HCEC 1CT (cell line): ENCODE measurements at places on chromosomes 6 and 20.

DNA sequence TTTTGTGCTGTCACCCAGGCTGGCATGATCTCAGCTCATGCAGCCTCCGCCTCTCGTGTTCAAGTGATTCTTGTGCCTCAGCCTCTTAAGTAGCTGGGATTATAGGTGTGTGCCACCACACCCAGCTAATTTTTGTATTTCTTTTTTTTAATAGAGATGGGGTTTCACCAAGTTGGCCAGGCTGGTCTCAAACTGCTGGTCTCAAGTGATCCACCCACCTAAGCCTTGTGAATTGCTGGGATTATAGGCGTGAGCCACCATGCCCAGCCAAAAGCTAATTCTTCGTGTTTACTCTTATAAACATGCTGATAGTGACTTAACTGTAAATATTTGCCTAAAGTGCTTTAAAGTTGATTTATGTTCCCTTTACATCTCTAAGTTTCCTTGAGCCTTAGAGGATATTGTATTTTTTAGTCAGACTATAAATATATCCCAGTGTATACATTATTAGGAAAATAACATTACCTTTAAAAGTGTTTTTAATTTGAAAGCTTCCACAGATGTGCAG lies 91.7 kb downstream of the COL21A1 start:
- no peak for DNase-seq

DNA sequence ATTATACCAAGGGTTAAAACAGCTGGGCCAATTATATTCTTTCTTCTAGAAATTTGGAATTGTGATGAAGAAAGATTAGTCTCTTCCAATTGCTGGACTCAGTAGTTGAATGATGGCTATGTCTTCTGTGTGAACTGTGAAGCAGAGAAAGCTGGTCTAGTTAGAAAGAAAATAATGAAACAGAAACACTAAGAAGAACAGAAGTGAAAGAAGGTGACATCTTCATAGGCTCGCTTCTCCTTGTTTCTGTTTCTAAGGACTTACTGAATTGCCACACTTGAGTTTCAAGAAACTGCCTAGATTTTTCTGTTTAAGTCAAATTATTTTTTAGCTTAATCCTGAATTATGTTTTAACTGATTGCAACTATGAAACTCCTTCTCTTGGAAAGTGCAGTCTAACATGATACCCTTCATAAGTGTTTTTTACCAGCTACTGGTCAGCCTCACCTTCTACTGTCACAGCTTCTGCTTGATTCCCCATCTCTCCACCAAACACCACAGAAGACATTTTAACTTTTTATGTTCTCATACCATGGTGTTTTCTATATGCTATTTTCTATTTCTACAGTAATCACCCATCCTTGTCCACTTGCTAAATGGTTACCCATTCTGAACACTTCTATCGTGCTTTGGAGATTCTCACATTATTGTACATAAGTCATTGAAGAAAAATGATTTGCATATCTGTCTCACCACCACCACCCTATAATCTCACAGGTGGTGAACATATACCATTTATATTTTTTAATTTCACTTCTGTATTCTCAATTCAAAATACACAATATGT lies 268.8 kb downstream of the GRIK2 start:
- no peak for DNase-seq

GRCh38 chr6:148974351-148974750 lies 227.5 kb downstream of the UST start:
- DNase-seq, result no peak

DNA sequence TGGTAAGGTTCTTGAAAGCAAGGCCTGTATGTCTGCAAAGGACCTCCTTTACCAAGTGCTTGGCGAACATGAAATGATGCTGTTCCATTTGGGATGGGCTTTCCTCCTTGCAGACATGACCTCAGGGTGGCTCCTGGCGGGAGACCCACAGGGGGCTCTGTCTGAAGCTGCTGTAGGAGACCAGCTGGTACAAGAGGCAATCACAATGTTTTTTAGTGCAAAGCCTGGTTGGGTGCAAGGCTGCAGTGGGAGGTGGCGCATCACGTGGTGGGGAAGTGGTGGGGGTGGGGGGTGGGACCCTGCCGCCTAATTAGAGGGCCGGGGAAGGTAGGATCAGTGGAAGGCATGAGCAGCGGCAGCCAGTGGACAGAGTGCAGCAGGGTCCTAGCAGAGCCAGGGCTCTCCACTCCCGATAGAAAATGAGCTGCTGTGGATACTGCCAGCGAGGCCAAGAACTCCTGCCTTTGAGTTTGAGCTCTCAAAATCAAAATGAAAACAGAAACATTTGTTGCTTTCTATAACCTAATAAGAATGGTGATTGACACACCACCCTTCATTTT lies 9.1 kb upstream of the ARMC2 start:
- DNase-seq, result no peak

DNA sequence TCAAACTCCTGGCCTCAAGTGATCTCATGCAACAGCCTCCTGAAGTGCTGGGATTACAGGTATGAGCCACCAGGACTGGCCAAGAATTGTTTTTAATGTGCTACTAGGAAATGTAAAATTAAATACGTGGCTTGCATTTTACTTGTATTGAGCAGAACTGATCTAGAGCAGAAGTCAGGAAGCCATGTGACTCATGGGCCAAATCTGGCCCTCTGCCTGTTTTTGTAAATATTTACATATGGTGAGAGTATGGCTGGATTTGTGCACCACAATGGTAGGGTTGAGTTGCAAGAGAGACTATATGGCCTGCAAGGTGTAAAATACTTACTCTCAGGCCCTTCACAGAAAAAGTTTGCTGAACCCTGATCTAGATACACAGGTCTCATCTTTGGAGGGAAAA lies 75.8 kb downstream of the LAMP5 start:
- peak; percentile 70 for DNase-seq

DNA sequence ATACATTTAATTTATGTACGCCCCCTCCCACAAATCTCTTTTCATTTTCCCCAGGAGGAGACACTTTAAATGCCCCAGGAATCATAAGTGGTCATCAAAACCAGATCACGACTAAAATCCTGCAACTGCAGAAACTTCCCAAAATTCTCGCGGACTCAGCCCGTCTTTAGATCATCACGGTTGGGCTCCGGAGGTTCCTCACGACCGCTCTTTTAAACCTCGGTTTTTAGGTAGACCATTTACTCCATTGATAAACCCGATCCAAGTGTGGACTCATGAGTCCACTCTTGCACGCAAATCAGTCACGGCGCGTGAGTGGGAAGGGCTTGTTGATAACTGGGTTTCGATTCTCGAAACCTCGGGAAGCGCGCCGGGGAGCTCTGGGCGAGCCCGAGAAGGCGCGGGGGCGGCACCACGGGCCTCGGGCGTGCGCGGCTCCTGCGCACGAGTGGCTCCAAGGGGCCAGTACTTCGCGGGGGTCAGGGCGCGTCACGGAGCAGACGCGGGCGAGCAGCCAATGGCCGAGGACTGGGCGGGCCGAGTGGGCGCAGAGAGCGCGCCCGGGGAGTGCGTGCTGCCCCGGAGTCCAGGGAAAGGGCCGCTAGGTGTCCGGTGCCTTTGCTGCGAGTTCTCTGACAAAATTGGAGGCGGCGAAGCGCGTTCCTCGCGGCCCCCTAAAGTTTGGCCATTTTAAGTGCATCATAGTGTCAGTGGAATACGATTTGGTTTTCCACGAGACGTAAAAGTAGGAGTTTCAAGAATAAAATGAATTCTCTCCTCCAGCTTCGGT lies 635 bp upstream of the TENT5A start:
- DNase-seq, result peak; percentile 93

- no peak for DNase-seq
These were observed 31.8 kb downstream of the KCNG1 start for GRCh38 chr20:50991076-50991475.

DNA sequence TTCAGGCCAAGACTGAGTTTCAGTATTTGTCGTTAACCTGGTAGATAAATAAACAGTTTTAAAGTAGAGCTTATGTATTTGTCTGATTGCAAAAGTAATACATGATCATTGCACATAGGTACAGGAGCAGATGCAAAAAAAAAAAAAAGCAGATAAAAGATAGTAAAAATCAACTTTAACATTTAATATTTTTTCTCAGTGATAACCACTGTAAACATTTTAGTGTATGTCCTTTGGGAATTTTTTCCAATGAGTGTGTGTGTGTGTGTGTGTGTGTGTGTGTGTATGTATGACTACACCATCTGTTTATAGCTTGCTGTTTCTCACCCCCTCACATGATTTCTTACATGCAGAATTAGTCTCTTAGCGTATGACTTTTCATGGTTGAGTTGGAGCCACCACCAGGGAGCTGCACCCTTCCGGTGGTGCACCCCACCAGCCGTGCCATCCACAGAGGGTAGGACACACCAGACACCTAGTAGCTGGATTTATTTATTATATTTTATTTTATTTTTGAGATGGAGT lies 26.3 kb downstream of the WRNIP1 start:
- no peak for DNase-seq

DNA sequence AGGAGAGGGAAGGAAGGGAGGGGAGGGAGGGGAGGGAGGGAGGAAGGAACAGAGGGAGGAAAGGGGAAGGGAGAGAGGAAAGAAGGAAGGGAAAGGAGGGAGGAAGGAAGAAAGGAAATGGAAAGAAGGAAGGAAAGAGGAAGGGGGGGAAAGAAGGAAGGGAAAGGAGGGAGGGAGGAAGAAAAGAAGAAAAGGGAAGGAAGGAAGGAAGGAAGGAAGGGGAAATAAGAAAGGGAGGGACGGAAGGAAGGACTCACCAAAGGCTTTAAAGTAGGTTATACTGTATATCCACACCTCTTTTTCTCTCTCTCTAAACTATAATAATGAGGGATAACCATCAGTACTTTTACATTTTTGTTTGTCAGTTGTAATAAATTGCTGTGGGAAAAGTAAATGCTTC lies 324.9 kb downstream of the ARHGAP18 start:
- no peak for DNase-seq

- DNase-seq, result no peak
These were observed 83.9 kb upstream of the ASCC3 start for GRCh38 chr6:100965067-100965466.

DNA sequence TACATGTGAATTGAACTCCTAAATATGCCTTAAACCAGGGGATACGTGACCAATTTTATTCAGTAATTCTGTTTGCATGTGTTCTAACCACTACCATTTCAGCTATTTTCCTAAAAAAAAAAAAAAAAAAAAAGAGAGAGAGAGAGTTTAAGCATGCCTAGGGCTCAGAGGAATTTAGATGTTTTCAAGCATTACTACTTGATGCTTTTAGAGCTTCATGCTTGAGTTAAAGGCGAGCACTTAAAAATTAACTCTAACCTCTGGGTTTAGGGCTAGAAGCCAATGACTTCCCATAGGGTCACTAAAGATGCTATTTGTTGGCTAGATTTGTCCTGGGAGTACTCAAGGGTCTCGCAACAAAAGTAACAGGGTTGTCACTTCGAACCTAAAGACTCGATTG lies 217.7 kb downstream of the ATXN1 start:
- no peak for DNase-seq
